ENCODE measurements at places on chromosomes 16 and 17.

DNA sequence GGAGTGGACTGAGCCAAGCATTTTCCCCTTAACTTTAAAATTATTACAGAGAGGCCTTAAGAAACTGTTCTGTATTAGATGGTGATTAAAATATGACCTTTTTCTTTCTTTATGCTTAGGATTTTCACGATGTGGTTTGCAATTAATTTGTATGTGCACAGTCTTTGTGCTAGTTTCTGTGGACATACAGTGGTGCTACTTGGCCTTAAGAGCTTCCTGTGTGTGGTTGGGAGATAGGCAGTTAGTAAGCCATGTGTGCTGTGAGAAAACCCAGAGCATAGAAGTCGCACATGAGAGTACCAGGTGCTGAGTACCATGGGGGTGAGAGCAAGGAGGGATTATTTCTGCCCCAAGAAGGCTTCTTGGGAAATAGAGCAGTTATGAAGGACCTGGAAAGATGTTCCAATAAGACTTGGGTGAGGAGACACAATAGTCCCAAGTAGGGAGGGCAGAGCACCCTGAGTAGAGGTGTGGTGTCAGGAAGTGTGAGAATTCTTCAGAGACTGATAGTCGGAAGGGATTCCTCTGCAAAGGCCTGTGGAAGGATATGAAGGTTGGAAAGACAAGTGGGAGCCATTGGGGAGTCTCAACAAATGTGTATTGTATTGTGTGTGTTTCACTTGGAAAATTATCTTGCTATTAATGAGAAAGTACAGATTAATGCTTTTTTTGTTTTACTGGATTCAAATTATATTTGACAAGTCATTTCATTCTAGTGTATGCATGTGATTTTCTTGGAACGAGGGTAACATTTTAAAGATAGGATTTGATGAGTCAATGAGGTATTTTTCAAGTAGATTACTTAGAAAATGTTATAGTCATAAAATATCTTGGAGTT lies 239.9 kb downstream of the PRKCA start:
- peak; percentile 55 for DNase-seq

DNA sequence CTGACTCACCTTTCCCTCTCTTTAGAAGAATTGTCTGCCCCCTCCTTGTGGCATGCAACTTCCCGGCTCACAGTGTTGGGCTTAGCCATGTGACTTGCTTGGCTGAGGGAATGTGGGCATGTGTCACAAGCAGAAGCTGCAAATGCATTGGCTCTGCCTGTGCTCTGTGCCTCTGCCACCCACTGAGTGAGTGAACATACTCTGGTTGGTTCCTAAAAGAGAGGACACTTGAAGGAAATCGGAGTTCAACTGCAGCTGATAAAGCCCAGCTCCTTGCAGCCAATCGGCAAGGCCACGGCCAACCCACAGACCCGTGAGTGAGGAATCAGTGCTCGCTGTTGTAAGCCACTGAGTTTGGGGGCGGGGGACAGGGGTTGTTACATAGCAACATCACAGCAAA lies 10.9 kb upstream of the GINS2 start:
- peak; percentile 50 for DNase-seq

GRCh38 chr17:8029121-8029520 lies 9.7 kb upstream of the ALOX15B start:
- peak; percentile 67 for DNase-seq

DNA sequence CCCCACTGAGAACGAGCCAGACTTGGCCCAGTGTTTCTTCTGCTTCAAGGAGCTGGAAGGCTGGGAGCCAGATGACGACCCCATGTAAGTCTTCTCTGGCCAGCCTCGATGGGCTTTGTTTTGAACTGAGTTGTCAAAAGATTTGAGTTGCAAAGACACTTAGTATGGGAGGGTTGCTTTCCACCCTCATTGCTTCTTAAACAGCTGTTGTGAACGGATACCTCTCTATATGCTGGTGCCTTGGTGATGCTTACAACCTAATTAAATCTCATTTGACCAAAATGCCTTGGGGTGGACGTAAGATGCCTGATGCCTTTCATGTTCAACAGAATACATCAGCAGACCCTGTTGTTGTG lies 631 bp downstream of the BIRC5 start:
- DNase-seq, result no peak

- DNase-seq, result no peak
Measured at GRCh38 chr16:55489119-55489955, 10.3 kb downstream of the MMP2 start.

DNA sequence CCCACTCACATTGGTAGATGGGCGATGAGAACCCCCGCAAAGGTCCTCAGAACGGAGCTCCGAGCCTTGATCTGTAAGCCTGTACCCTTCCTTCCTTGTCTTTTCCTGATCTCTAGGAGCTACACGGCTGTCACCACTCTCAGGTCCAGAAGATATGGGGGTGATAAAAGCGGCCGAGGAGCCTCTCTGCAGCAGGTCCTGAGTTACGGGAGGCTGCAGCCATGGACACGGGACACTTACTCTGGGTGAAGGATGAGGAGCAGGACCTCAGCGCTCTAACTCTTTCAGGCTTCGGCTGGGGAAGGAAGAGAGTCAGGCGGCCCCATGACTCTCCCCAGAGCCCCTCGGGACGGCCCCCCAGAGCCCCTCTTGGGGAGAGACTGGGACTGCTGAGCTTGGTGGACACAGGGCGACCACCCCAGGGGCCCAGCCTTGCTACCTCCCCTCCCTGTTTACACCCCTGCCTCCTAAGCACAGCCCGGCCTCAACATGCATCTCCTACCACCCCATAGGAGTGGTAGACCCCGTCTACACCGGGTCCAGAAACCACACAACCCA lies 74.4 kb downstream of the SDK2 start:
- no peak for DNase-seq

Data from HFFc6 (cell line).